ENCODE measurements at places on chromosomes 11 and 22.

GRCh38 chr11:10824888-10825287 is 16.2 kb upstream of the EIF4G2 start:
- DNase-seq, result no peak

DNA sequence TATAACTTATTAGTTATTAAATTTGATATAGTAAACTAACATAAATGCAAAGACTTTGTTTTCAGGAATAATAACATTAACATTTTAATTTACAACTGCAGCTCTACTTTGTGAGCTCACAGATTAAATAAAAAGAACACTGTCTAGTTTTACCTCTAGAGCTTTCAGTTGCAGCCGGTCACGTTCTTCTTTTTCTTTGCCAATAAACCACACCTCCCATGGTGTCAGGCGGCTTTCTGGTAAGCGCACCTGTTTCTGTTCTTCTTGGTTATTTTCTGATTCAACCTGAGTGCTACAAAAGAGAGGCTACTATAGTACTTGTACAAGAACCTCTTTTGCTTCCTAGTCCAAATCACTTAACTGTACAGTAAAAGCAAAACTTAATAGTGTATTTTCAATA is 5.8 kb downstream of the CCDC34 start:
- DNase-seq, result no peak

DNA sequence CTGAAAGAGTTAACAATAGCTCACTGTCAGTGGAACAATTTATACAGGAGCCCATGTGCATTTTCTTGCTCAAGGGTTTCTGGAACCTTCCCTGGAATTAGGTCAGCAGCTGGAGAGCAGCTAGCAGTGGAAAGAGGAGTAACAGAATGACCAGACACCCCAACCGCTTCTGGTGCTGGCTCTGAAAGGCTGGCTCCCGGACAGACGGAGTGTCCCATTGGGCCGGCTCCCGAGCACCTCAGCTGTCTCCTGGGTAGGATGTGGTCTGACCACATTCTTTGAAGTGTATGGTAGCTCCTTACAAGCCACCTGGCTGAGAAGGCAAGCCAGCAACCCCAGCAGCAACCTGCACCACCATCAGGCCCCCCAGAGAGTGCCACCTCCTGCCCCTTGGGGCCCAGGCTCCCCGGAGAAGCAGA is 44.7 kb downstream of the ABTB2 start:
- DNase-seq, result no peak

DNA sequence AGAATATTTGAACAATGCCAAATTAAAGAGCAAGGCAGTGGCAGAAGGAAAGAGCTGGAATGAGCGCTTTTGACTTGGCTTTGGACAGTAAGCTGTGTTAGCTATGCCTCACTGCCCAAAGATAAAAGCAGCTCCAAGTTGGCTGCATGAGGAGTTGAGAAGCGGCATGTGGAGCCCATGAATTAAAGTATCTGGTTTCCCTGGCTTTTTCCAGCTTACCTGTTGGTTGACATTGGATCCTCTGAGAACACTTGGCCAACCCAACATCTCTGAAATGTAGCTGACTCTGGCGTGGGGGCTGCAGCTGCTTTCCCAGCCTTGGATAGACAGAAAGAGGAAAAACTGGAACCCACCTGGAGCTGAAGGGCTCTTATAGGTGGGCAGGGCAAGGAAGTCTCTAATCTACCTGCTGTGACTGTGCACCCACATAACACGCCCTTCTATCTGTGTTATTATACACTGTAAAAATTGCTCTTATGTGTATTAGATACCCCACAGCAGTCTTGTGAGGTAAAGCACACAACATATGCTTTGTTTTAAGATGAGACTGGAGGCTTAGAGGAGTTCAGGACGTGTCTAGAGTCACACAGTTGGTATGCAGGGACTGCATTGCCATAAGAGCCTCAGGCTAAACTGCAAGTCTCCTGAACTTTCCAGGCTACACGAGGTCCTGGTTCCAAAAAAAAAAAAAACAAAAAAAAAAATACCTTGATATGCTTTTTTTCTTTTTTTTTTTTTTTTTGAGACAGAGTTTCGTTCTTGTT is 5.8 kb downstream of the UBASH3B start:
- DNase-seq, result no peak

- DNase-seq, result no peak
These were observed 397.7 kb downstream of the TBC1D22A start for GRCh38 chr22:47160141-47160541.

GRCh38 chr11:72227316-72228228 is 3.0 kb downstream of the INPPL1 start:
- DNase-seq, result no peak

DNA sequence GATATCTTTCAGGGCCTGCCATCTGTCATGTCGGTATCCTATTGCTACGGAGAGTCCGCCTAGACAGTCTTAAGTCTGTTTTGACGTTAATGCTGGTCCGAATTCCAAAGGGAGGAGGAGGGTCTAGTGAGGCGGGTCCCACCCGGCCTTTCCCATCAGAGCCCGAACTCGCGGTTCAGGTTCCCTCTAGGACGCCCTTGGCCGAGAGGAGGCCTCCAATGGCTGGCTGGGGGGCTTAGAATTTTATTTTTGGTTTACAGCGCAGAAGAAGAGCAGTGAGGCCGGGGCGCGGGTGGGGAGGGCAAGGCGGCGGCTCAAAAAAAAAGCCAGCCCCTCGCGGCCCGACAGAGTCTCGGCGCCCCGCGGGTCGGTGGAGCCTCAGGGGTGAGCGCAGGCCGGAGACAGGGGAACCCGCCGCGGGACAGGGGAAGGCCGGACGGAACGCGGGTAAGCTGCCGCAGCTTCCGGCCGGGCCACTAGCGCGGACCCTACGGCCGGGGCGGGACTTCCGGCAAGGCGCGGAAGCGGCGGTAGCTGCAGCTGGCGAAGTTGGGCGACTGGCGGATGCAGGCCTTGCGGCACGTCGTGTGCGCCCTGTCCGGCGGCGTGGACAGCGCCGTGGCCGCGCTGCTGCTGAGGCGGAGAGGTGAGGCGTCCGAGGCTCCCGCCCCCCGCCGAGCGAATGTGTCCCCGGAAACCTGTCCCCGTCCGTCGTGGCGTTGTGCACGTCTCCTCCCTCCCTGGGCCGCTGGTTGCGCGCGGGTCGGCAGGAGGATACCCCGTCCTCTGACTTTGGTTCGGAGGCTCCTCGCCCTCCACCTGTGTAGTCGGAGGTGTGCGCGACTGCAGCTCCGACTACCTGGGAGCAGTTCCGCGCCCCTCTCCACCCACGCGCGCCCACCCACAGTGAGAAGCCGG is at the start of gene TRMU:
Gene TRMU, plus strand, starts transcription at position 514 of the 918 bp plus-strand sequence. Its CDS starts 51 bp downstream, at position 565.
- peak; percentile 77 for DNase-seq

DNA sequence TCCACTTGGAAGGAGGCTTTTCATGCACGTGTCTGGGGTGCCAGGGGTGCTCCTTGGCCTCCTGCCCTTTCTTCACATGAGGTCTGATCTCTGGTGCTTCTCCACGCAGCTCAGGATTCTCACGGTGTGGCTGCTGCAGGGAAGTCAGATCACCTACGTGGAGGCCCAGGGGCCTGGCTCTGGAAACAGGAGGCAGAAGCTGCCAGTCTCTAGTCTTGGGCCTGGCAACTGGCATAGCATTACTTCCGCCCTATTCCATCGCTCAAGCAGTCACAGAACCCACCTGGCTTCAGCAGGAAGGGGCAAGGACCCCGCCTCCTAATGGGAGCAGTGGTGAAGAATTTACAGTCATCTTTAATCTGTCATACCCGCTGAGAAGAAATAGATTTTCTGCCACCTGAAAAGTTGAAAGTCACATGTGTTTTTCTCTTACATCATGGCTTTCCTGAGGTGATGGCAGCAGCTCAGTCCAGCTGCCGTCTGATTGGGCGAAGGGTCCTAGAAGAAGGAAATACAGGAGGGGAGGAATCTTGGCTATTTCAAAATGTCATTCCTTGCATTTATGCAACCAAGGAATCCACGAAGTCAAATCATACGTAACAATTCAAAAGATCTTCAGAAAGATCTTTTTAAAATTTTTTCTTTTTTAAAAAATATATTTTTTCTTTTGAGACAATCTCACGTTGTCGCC is 50.1 kb upstream of the DKK3 start:
- no peak for DNase-seq

GRCh38 chr22:35860087-35860733 is 142.5 kb downstream of the APOL5 start:
- no peak for DNase-seq

DNA sequence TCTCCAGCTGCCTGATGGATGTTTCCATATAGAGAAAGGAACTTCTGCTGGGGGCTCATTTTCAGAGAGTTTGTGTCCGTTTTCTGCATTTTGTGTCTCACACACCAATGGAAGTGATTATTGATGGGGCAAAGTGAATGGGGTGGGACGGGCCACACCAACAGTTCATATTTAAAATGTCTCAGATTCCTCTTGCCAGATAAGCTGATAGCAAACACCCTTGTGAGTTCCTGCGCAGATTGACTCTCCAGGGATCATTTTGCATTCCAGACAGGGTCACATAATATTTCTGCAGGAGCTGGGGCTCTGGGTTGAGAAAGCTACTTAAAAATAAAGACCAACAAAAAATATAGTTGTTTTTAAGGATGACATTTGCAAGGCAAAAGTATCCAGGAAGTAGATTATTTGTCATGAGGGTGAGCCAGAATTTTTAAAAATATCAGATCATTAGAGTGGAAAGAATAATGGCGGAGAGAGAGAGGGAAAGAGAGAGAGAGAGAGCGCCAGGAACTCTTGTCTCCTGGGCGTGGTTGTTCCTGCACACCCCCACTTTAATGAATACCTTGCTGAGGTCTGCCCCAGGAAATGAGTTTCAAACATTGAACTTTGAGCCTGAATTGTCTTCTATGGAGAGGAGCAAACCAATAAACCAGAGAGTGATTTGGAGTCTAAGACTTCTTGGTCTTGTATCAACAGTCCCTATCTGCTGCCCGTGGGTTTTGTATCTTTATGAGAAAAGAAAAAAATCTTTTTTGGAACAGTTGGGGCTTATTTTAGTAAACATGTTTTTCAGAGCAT is 33.3 kb downstream of the MICAL2 start:
- DNase-seq, result no peak

- DNase-seq, result no peak
These were observed 3.5 kb downstream of the OR5B12 start for GRCh38 chr11:58438486-58438885.

- DNase-seq, result peak; percentile 58
These were observed 3.2 kb downstream of the MYEOV start for GRCh38 chr11:69296890-69297786.

- DNase-seq, result no peak
These were observed 95.8 kb upstream of the CHORDC1 start for GRCh38 chr11:90318651-90319050.

DNA sequence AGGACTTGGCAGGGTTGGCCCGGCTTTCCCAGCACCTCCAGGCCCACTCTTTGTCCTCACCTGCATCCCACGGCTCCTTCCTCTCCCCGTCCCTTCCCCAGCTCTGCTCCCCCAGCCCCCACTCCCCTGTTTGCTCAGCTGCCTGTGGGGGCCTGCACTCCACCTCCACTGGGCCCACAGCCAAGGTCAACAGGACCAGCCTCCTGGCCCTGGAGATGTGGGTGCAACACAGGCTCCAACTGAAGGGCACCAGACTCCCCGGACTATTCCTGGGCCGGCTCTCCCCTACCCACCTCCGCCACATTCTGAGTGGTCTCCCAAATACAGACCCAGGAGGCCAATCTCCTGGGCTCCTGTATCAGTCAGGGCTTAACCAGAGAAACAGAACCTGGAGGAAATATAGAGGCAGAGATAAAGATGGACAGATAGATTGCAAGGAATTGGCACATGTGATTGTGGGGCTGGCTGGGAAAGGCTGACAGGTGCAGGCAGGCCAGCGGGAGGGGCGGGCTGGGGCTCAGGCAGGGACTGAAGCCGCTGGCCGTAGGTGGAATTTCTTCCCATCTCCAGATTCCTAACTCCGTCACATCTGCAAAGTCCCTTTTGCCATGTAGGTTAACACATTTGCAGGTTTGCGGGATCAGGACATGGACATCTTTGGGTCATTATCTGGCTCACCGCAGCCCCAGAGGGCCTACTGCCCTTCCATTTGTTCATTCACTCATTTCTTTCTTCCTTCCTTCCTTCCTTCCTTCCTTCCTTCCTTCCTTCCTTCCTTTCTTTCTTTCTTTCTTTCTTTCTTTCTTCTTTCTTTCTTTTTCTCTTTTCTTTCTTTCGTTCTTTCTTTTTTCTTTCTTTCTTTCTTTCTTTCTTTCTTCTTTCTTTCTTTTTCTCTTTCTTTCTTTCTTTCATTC is 45.8 kb upstream of the MYH9 start:
- DNase-seq, result no peak

- no peak for DNase-seq
These were observed 117.1 kb downstream of the MRTFA start for GRCh38 chr22:40519284-40519947.

DNA sequence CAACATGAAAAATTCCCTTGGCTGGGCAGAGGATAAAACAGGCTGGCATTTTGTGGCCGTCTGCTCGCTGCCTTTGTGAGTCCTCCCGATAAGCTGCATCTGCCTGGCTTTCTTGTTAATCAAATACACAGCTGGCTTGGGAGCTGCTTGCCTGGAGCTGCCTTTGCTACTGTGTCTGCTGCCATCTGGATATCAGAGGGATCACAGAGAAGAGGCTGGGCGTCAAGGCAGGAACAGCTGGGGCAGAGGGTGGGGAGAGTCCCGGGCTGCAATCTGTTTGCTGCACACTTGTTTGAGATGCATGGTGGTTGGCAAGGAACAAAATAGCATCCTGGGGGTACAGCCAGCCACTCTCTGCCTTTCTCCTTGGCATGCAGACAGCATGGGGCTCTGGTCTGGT is 36.0 kb downstream of the COMMD9 start:
- no peak for DNase-seq

DNA sequence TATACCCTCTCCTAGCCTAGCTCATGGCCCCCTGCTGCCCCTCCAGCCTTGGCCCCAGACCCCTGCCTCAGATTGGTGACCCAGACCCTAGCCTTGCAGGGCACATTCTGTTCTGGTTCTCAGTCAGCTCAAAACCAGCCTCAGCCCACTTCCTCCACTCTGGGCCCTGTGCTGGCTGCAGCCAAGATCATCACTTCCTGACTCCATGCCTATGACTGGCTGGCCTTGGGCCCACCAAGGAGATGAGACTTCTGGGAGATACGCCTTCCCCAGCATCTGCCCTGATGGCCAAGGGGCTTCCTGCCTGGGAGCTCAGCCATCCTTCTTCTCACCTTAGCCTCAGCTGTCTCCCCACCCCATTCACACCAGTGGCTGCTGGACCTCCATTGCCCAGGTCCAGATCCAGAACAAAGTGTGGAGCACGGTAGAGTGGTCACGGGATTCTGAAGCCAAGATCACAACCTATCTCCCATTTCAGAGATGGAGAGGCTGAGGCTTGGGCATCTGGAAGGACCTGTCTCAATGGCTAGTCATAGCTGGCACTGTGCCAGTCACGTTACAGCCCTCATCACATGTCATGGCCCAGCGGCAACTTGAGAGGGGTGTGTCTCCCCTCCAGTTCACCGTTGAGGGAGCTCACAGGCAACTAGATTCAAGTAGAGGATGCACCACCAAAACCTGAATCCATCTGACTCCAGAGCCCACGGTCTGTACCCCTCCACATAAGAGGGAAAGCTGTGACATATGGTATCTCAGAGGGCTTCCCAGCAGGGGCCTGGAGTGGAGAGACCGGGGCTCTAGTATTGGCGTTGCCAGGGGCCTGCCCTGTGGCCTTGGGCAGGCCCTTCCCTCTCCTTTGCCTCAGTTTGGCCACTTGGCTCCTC is 43.0 kb upstream of the KLHL35 start:
- no peak for DNase-seq

GRCh38 chr11:111535281-111535680 is 5.2 kb upstream of the LAYN start:
- DNase-seq, result no peak

All from stimulated activated CD4-positive, alpha-beta T cell treated with anti-CD3 and anti-CD28 coated beads, Interleukin-4, amount 100 ng/mL, for 4 hours (primary cell).